Aorta (tissue), 5 donors: ENCODE measurements at places on chromosomes 6 and 20. TPM values are rescaled to one million over a fixed set of nuclear protein-coding genes. Genes with fewer than 3 reads are reported as not detected.

Gene KHDC1L
- 0.66 TPM for total RNA-seq

Gene RBPJL
- not detected for total RNA-seq

Gene HLA-DMA
- total RNA-seq: 36.9 TPM

DNA sequence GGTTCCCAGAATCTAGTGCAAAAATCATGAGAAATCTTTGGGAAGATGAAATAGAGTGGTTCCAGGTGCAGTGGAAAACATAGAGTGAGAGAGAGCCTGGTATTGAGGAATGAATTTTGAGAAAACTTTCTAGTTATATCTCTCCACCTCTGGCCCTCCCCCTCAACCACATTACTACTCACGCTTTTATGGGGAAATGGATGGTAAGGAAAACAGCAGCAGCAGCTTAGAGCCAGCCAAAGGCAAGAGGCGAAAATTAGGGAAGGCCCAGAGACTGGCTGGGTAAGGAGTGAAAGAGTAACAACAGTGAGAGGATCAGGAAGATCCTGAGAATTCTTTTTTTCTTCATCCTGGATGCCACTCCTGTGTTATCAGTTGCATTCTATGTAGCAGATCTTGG, 187.9 kb upstream of the ECI2 start:
- H3K36me3 ChIP-seq: no peaks in the 10 kb centered on the region
- no peak overlapping the region for H3K4me3 ChIP-seq
- H3K27ac ChIP-seq: no peak overlapping the region
- no peak for DNase-seq
- H3K4me1 ChIP-seq: no peaks in the 10 kb centered on the region
- no peaks in the 10 kb centered on the region for H3K27me3 ChIP-seq

GRCh38 chr20:3027987-3028386, 15.4 kb upstream of the GNRH2 start:
- H3K27me3 ChIP-seq: no peaks in the 10 kb centered on the region
- peaks cover 15% of the 10 kb centered on the region for H3K36me3 ChIP-seq
- no peak overlapping the region for H3K4me3 ChIP-seq
- no peak for DNase-seq

- no peak for DNase-seq
- no peak overlapping the region for H3K27ac ChIP-seq
- H3K36me3 ChIP-seq: no peaks in the 10 kb centered on the region
- H3K27me3 ChIP-seq: no peaks in the 10 kb centered on the region
These were observed 195.1 kb upstream of the CITED2 start for GRCh38 chr6:139569566-139569965.

GRCh38 chr6:119390247-119390793, 40.8 kb upstream of the MAN1A1 start:
- H3K27ac ChIP-seq: no peak overlapping the region
- no peaks in the 10 kb centered on the region for H3K36me3 ChIP-seq
